B cell (primary cell): ENCODE measurements at places on chromosomes 7 and 10. TPM values are rescaled to one million over a fixed set of nuclear protein-coding genes. Genes with fewer than 3 reads are reported as not detected.
A peak's percentile ranks its signal among the peaks of the same experiment; 100 is the strongest.

DNA sequence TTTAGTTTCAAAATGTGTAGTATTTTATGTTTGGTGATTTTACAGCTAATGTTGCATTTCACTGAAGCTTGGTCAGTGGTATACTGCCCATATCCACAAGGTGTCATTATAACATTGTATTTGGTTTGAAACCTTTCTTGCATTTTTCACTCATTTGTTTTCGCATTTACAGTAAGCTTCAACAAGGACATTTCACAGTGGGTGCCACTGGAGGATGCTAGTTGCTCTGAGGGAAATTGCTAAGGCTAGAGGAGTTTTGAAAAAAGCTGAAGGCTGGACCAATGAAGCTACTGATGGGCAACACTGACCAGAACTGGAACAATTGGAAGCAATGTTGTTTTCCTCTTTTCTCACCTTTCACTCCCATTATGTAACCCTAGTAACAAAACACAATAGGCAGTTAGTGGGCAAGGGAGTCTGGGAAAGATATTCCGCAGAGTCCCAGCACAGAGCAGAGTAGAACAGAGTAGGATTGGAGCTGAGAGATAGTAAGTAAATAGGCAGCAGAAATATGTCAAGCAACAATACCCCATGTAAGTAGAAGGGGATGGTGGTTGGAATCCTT is 23.6 kb upstream of the SRI start:
- H3K4me1 ChIP-seq, result no peaks in the 10 kb centered on the region
- no peak overlapping the region for H3K27ac ChIP-seq
- H3K4me3 ChIP-seq, result no peak overlapping the region
- no peaks in the 10 kb centered on the region for H3K36me3 ChIP-seq
- peak; percentile 10 for DNase-seq
- H3K27me3 ChIP-seq, result no peaks in the 10 kb centered on the region

GRCh38 chr10:96417441-96417840 is 58.6 kb upstream of the OPALIN start:
- no peaks in the 10 kb centered on the region for H3K27me3 ChIP-seq
- no peak overlapping the region for H3K4me3 ChIP-seq
- H3K27ac ChIP-seq, result no peak overlapping the region

- no peak overlapping the region for H3K27ac ChIP-seq
- H3K4me3 ChIP-seq, result no peak overlapping the region
- H3K27me3 ChIP-seq, result no peaks in the 10 kb centered on the region
- no peak for DNase-seq
Observed at GRCh38 chr10:77619964-77620703, 17.5 kb downstream of the KCNMA1 start.

GRCh38 chr7:4842319-4843064 is 19.3 kb downstream of the PAPOLB start:
- H3K27me3 ChIP-seq, result no peaks in the 10 kb centered on the region
- no peak overlapping the region for H3K4me3 ChIP-seq
- no peak overlapping the region for H3K27ac ChIP-seq
- no peak for DNase-seq

The PRKG1 gene
- not detected in 2 replicates for total RNA-seq

The AKR1C4 gene
- not detected in 2 replicates for total RNA-seq

The IKZF1 gene
- 254 and 261 TPM in 2 replicates for total RNA-seq

The HMX3 gene
- not detected in 2 replicates for total RNA-seq

The RPP30 gene
- 41.7 and 42.3 TPM in 2 replicates for total RNA-seq

The GSAP gene
- total RNA-seq, result 200 and 207 TPM in 2 replicates

The RALA gene
- total RNA-seq, result 29.8 and 31.0 TPM in 2 replicates

The UPK3B gene
- total RNA-seq, result 4.9 and 6.8 TPM in 2 replicates
